ENCODE measurements at places on chromosomes 1 and 21.

GRCh38 chr21:31180256-31181081 is 142.2 kb upstream of the KRTAP19-8 start:
- DNase-seq: peak; percentile 38

- peak; percentile 25 for DNase-seq
These were observed 182.9 kb downstream of the NTNG1 start for GRCh38 chr1:107323784-107324183.

DNA sequence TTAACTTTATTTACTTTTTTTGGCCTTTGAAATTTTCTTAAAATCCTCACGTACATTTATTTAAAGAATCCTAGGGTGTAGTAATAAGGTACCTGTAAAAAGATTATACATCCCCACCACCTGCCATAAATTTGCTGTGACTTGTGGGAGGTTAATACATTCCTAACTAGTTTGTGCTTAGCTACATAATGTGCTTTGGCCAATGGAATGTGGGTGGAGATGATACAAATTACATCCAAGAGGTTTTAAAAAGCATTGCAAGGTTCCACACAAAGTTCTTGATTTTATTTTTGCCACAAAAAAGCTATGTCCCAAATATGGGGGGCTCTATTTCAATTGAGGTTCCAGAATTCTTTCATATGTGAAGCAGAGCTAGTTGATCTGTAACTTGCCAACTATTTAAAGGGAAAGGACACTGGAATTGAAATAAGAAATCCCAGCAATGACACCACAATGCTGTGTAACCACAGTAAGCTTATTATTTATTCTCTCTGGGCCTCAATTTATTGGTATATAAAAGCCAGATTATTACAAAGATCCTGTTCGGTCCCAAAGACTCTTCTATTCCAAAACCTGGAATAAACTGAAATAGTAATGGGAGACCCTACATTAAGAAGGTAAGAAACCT is 15.7 kb downstream of the ASPM start:
- peak; percentile 82 for DNase-seq

GRCh38 chr1:182087719-182088350 is 26.3 kb upstream of the ZNF648 start:
- no peak for DNase-seq

DNA sequence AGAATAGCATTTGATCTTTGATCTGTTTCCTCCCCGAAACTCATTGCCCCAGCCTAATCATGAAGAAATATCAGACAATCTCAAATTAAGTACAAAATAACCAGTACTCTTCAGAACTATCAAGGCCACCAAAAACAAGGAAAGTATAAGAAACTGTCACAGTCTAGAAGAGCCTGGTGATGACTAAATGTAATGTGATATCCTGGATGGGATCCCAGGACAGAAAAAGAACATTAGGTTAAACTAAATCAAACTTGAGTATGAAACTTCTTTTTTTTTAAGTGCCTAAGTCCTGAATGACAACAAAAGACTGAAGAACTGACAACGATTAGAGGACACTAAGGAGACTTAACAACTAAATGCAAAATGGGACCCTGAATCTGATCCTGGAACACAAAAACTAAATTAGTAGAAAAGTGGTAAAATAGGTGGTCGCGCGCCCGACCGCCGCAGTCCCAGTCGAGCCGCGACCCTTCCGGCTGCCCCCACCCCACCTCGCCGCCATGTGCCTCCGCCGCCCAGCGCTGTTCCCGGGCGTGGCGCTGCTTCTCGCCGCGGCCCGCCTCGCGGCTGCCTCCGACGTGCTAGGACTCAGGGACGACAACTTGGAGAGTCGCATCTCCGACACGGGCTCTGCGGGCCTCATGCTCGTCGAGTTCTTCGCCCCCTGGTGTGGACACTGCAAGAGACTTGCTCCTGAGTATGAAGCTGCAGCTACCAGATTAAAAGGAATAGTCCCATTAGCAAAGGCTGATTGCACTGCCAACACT is 5.5 kb upstream of the PRKAB2 start:
- DNase-seq: peak; percentile 31
